NCI-H1105 treated with DMSO at 0.1 percent for 48 hours (cell line): ENCODE measurements at places on chromosomes 4 and X.

DNA sequence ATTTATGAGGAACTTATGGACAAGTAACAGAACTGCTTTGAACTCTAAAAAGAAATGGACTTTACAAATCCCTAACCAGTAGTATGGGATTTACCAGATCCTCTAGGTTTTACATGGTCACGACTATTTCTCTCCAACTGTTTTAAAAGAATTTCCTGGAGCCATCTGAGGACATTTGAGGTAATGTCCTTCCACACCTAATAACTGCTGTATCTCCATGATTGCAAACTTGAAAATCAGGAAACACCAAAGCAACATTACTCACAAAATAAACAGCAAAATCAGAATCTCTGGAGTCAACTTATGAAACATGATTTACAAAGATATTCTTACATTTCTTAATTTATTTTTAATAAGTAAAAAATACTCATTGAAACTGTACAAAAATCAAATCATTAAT is 58.0 kb downstream of the STAP1 start:
- no peak for DNase-seq

GRCh38 chrX:79259073-79259689 is 108.0 kb downstream of the ITM2A start:
- no peak for DNase-seq

DNA sequence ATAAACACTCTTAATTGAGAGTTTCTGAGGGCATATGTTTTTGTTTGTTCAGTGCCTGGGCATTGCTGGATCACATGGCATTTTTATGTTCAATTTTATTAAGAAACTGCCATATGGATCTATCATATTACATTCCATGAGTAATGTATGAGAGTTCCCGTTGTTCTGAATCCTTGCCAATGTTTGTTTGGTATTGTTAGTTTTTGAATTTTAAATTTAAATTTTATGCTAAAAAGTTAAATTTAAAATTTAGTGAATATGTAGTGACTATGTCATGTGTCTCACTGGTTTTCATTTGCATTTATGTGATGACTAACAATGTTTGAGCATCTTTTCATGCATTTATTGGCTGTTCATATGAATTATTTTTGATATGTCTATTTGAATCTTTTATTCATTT is 54.8 kb upstream of the GEMIN8 start:
- DNase-seq, result no peak

DNA sequence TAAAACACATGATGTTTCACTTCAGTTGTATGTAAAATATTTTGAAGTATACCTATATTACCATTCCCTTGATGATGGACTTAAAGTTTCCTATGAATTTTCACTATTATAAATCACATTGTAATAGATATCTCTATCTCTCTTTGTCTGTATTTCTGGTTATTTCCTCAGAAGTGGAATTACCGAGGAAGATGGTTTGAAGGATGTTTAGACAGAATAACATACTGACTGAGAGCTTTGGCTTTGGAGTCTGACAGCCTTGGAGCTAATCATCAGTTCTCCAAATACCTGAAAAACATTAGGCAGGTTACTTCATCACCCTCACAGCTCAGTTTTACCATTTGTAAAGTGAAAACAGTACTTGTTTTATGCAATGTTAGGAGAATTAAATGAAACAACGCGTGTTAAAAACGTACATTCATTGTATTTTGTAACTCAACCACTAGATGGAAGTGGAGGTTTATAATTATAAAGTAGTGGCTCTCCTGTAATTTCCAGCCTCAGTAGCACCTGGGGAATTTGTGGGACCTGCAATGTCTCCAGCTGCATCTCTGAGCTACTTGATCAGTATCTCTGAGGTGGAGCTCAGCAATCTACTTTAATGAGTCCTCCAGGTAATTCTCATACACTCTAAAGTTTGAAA is 14.3 kb downstream of the JCHAIN start:
- no peak for DNase-seq

DNA sequence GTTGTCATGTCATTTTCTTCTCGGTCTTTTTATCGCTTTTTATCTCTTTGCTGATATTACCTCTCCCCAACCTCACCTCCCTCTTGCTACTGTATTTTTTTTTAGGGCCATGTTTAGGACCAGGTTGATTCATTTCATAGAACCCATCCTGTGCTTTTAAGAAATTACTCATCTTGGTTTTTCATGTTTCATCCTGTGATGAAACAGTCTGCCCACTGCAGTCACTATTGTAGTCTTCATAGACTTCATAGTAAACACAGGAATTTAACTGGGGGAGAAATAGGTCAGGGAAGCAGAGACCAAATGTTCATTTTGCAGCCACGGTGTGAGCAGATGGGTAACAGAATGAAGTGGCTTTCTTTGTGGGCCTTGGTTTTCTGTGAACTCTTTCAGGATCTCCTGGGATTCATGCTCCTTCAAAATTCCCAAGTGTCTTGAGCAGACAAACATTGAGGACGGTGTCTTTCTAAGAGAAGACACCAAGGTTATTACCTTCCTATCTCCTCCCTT is 161.8 kb downstream of the NAA11 start:
- no peak for DNase-seq

DNA sequence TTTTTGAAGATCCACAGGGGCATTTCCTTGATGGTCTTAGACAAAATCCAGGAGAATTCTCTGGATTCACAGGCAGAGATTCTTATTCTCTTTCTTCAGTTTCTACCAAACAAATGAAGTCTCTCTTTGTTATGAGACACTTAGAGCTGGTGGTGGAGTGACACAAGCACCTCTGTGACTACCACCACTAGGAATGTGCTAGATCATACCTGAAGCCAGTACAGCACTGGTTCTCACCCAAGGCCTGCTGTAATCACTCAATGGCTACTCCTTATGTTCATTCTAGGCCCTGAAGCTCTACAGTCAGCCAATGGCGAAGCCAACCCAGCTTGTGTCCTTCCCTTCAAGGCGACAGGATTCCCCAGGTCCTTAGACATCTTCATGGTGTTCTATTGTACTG is 482.3 kb downstream of the TRAM1L1 start:
- no peak for DNase-seq

DNA sequence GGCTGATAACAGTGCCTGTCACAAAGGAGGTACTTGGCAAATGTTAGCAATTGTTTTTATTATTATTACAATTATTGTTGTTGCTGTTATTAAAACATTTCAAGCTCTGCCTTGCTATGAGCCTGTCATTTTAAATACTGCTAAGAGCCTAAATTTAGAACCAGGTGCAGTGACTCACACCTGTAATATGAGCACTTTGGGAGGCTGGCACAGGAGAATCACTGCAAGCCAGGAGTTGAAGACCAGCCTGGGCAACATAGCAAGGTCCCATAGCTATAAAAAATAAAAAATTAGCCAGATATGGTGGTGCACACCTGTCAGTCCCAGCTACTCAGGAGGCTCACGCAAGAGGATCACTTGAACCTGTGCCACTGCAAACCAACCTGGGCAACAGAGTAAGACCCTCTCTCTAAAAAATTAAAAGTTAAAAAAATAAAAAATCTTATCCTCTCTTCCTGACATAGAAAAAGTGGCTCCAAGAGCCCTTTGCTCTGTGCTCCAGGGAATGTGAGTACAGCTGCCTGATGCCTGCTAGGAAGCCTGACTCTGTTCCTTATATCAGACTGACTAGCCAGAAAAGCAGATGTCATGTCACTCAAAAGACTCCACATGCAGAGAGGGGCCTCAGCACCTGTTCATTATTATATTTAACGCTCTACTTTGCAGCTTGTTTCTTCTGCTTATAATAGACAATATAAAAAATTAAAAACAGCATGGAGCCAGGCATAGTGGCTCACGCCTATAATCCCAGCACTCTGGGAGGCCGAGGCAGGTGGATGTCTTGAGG is 234.0 kb downstream of the OPHN1 start:
- DNase-seq, result no peak

DNA sequence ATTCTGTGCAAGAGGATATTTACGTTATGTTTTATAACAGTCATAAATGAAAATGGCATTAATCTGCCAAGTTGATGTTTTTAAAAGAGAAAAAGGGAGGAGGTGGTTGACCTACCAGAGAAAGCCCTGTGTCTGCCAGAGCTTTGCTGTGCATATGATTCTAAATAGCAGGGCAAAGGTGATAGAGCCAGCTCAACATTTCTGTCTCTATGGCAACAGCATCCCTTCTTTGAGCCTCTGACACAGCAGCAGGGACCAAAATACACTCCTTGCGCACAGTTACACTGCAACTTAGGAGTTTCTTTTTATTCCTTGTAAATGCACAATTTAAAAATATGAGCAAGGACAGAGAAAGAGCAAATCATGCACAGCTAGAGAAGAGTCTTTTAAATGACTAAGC is 133.3 kb upstream of the RAI2 start:
- peak; percentile 8 for DNase-seq
